ENCODE measurements at places on chromosomes 12 and 14.

GRCh38 chr12:131153956-131154355 lies 200.2 kb downstream of the ADGRD1 start:
- DNase-seq, result no peak

DNA sequence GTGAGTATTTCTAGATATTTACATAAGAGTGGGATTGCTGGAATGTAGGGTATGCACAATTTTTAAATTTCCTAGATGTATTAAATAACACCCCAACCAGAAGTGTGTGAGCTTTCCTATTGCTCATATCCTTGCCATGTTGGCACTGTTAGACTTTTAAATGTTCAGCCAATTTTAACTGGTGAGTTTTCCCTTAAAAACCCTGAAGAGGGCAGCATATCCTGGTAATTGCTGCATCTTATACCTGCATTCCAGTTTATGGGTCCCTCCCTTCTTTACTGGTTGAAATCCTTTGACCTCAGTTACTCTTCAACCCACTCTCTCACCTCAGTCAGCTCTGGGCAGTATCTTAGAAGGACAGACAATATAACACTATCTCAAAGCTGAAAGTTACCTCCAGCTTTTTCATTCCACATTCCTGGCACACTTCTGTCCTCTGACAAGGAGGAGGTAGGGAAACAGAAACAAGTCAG lies 270.6 kb downstream of the PAWR start:
- DNase-seq, result peak; percentile 58

DNA sequence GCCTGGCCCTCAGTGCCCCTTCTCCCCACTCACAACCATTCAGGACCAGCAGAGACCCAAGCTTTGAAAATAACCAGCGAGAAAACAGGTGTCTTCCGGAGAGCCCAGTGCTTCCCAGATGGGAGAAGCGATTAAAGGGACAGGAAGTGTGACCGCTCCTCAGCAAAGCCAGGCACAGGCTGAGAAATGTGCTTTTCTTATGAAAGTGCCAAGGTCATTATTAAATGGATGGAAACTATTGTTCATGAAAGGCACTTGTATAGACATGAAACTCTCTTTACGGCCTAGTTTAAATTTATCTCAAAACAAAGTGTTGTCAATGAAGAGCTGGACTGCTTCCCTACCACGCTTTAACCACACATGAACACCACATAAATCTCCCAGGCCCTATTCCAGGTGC lies 210.4 kb downstream of the SPTSSA start:
- DNase-seq, result no peak

DNA sequence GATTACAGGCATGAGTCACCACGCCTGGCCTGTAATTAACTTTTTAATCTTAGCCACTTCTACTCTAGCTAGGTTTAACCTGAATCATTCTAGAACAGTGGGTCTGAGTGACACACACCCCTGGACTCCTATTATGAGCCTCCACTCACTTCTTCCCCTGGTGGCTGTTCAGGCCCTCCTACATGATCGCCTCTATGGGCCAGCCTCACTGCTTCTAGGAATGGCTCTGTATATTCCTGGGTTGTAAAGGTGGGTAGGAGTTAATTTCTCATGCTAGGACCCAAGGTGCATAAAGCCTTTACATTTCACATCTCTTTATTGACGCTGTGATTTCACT lies 8.0 kb upstream of the RNU6-8 start:
- no peak for DNase-seq

DNA sequence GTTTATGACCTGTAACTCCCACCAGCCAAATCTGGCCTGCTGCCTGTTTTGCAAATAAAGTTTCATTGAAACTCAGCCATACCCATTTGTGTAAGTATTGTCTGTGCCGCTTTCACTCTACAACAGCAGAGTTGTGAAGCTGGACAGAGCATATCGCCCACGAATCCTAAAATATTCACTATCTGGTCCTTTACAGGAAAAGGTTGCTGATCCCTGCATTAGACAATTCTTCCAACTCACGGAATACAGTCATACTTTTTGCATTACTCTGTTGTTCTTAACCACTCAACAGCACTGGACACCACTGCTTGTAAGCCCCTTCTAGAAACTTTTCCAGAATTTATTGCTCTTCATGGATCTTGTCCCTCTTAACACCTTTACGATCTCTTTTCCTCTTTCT lies 435.4 kb downstream of the EGLN3 start:
- no peak for DNase-seq

DNA sequence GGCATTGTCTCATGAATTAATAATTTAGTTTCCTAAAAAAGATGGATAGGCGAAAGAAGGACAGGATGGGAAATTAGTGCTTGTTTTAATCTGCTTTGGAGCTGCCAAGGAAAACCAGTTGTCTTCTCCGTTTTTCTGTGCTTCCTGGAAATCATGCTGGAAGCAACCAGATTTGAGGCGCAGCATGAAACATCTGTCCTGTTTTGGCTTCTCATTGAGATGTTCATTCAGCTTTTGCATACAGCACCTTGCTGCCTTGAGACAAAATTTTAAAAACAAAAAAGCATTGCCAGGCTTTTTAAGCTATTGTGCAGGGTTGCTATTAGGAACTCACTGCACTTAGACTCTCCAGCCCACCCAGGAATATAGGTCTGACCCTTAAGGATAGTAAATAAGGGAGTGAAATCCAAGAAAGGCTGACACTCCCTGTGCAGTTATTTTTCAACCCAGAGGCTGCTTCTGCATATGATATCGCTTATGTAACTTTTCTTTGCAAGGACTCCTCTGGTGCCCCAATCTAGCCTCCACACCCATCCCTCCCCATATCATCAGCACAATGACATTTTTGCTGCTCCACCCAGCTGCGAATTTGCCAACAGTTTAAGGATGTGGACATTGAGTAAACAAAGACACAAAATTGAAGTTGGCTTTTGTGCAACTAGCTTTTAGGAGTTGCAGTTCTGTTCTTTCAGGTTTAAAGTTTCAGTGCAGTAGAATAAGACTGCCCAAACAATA lies 46.9 kb upstream of the MDM1 start:
- no peak for DNase-seq

- DNase-seq, result no peak
Observed at GRCh38 chr12:31325524-31325875, 450 bp downstream of the SINHCAF start.

DNA sequence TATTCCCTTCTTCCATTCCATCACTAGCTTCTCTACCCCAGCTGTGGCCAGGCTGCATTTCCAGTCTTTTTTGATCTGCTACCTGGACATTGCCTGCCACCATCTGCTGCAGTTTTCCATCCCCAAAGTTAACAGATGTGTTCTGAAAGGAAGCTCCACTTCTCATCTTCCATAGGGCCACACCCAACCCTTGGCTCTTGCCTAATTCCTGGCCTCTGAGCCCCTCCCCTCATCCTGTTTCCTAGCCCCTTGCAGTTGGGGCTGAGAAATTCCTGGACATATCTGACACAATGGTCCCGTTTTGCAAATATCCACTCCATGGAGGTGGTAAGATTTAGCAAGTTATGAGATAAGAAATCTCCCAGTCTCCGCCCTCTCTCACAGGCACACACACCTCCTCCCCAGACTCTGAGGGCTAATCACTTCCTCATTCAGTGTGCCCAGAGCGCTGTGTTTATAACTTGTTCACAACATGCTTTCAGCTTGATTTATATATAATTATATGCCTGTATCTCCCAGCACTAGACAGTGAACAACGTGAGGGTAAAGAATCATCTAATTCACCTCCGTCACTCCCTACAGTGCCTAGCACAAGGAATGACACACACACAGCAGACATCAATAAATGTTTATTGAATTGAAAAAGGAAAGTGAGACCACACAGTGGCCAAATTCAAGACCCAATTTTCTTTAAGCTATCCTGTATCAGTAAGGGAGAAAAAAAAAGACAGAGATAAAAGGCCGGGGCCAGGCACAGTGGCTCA lies 13.4 kb downstream of the SMUG1 start:
- DNase-seq, result no peak

DNA sequence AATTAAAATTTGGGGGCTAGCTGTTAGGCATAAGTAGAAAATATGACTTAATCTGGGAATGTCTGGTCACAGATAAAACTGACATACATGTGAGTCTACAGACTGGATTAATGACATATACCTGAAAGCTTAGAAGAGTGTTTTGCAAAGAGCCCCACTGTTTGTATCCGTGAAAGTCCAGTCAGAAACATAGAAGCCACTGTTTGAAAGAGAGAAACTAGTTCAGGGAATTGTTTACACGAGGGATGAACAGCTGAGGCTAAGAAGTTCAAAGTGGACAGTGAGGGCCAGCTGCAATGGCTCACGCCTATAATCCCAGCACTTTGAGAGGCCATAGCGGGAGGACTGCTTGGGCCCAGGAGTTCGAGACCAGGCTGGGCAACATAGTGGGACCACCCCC lies 36.2 kb upstream of the SGPP1 start:
- DNase-seq, result peak; percentile 8

GRCh38 chr12:96652870-96653269 lies 163.5 kb downstream of the CFAP54 start:
- DNase-seq, result no peak

DNA sequence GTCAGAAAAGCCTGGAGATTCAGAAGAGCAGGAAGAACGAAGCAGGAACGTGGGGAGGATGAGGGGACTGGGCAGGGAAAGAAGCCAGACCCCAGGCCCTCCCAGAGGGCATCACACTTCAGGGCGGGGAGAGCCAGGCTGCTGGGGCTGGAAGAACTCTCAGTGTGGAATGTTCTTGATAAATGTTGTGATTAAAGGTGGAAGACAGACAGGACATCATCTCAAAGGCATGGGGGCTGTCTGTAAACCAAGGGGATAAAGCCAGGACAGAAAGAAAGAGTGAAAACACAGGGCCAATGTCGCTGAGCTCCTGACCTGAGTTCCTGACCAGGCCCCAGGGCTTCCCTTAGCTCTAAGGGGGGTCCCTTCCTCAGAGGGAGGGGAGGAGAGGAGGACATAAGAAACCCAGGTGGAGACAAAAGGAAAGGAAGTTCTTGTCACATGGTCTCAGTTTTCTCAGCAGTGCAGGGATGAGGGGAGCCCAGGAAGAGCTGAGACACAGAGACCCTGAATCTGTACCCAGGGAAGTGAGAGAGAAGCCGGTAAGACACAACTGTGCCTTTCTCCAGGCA lies 56.3 kb downstream of the SETD3 start:
- DNase-seq, result no peak

DNA sequence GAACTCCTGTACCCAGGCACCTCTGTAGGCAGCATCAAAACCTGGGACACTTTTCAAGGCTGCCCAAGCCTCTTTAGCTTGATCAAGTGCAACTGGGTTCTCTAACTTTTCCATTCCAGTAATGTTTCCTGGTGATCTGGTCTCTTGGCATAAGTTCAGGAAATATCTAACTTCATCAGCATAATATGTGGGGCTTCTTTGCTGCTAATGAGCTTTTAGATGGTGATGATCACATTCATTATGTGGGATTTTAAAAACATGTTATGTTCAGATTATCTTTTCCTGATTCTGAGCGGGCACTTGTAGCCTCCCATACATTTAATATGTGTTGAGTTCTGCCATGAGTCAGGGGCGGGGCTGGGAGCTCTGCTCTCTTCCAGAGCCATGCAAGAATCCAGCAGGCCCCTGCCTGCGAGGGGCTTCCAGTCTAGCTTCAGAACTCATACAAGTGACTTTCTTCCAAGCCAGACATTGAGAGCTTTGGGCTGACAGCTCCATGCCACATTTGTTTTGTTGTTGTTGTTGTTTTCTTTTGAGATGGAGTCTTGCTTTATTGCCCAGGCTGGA lies 39.5 kb upstream of the RIN3 start:
- DNase-seq, result no peak

GRCh38 chr12:69278814-69279782 lies 39.7 kb downstream of the CPSF6 start:
- no peak for DNase-seq

GRCh38 chr14:26820138-26820537 lies 222.3 kb upstream of the NOVA1 start:
- peak; percentile 70 for DNase-seq

DNA sequence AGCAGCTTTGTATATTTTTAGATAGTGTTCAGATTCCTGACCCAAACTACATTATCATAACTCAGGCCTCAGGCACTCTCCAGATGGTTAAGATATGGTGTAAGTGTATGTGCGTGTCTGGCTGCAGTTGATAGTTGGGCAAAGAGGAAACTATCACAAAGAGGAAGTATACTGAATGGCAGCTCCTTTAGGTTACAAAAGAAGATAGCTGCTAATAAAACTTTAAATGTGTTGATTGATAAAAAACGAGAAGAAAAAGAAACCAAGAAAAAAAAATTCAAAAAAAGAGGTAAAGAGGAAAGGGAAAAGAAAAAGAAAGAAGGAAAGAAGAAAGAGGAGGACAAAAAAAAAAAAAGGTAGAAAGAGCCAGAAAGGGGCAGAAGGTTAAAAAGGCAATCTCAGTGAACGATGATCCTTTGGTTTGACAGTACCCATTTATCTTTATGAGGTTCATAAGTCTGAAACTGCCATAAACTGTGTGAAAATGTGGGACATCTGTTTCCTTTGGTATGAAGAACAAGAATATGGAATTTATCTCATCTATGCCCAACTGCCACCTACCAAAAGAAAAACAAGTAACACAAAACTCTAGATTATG lies 42.2 kb downstream of the TAOK3 start:
- DNase-seq, result no peak

DNA sequence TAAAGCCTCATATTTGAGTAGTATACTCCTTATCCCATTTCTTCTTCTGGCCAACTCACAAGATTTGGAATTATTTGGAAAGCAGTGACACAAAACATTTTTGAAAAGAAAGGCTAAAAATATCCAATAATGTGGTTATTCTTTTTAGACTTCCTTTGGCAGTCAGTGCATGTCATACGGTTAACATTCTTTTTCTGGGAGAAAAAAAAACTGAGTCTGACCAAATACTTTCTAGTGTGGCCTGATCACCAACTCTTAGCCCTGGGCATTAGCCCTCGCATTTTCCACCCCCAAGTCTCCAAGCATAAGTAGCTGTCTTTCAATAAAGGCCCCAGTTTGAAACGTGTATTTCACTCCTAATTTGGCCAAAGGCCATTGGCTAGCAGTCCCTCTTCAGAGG lies 5.9 kb downstream of the RASSF3 start:
- DNase-seq, result no peak

- DNase-seq, result no peak
Observed at GRCh38 chr14:77641534-77642341, 25.3 kb upstream of the SPTLC2 start.

DNA sequence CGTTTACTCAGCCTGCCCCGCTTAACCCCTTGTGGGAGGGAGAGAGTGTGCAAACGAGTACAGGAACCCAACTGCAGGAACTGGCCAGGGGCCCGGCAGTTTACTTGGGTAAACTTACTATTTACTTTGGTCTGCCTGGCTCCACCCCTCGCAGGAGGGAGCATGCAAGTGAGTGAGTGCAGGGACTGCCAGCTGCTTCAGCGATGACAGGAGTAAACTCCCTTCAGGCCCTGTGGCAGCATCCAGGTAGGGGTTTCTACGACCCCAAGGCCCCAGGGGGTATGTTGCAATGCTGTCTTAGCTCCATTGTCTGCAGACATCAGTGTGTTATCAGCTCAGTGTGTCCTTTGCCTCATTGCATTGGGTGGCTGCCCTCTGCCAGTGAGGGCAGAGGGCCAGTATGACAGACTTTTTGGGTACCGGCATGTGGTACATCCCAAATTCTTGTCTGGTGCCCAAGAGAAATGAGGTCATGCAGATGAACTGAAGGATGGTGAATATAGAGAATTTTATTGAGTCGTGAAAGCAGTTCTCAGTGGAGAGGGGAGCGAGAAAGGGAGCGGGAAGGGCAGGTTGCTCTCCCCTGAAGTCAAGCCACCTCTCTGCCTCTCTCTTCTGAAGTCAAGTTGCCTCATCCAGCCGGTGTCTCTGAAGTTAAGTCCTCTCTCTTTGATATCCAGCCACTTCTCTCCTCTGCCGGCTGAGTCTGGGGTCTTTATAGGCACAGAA lies 181.8 kb downstream of the FUT8 start:
- peak; percentile 55 for DNase-seq

GRCh38 chr12:131011165-131012079 lies 57.7 kb downstream of the ADGRD1 start:
- DNase-seq, result no peak
